Activated CD4-positive, alpha-beta T cell treated with anti-CD3 and anti-CD28 coated beads, Interleukin-2, amount 50 U/mL, for 24 hours (primary cell): ENCODE measurements at places on chromosomes 7 and 10.

- DNase-seq = no peak
Measured at GRCh38 chr7:130149281-130150139, 55.7 kb downstream of the TMEM209 start.

DNA sequence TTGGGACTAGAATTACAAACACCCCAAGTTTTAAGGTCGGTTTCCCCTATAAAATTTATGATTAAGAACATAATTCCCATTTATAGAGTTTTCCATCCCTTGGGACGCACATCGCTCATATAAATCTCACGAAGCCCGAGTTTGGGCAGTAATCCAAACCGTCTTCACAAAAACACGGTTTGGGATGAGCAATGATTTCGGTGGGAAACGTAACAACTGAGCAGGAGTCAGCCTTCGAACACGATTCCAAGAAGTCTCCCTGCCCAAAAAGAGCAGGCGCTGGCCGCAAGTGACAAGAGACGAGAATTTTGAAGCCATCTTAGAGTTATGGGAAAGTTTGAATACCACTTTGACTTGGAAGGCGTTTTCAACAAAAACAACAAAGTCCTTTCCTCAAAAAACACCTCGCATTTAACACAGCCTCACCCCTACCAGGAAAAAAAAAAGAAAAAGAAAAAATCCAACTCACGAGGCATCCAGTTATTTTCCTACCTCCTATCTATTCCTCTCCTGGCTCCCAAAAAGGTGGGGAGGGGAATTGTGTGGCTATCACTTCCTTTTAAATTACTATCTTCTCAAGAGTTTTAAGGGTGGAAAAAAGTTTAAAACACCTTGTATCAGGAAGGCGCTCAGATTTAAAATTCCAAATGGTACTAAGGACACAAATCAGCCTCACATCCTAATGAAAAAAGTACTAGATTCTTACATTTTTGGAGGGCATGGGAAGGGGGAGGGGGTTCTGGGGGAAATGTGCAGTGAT lies 1.6 kb downstream of the SEPHS1 start:
- no peak for DNase-seq

GRCh38 chr7:121126801-121127534 lies 138.5 kb downstream of the CPED1 start:
- no peak for DNase-seq

GRCh38 chr10:86288695-86289576 lies 77.7 kb downstream of the GRID1 start:
- DNase-seq = no peak

- DNase-seq = no peak
Measured at GRCh38 chr10:127356360-127356759, 160.0 kb upstream of the INSYN2A start.

DNA sequence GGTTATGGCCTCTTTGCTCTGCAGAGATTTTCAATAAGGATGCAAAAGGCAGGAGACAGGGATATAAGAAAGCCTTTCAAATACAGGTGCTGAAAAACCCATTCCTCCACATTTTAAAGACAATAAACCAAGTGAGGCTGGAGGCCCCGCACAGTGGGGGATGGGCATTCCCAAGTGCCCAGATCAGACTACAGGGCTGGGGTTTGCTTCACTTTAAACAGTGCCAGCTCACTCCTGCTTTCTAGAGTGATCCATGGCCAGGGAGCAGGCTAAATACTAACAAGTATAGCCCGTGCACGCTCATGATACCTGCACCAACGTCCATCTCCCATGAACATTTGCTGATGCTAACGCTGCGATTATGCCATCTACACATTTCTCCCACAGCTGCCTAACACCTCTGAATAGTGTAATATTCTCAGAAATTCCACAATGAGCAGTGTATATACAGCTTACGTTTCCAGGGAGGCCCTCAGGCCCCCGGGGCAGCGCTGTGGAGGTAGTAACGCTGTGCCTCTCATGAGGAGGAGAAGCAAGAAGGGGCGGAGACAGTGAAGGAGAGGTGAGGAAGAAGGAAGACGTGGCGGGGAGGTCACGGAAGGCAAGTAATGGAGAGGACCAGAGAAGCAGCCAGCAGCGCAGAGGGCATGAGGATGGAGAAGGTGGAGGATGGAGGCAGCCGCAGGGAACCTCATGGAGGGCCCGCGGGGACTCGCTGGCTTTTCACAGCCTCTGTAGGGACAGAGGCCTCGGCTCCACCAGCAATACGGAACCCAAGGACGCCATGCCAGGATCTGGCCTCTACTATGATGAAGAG lies 141.7 kb downstream of the USP6NL start:
- no peak for DNase-seq

GRCh38 chr7:28539289-28539981 lies 127.1 kb downstream of the CREB5 start:
- no peak for DNase-seq

DNA sequence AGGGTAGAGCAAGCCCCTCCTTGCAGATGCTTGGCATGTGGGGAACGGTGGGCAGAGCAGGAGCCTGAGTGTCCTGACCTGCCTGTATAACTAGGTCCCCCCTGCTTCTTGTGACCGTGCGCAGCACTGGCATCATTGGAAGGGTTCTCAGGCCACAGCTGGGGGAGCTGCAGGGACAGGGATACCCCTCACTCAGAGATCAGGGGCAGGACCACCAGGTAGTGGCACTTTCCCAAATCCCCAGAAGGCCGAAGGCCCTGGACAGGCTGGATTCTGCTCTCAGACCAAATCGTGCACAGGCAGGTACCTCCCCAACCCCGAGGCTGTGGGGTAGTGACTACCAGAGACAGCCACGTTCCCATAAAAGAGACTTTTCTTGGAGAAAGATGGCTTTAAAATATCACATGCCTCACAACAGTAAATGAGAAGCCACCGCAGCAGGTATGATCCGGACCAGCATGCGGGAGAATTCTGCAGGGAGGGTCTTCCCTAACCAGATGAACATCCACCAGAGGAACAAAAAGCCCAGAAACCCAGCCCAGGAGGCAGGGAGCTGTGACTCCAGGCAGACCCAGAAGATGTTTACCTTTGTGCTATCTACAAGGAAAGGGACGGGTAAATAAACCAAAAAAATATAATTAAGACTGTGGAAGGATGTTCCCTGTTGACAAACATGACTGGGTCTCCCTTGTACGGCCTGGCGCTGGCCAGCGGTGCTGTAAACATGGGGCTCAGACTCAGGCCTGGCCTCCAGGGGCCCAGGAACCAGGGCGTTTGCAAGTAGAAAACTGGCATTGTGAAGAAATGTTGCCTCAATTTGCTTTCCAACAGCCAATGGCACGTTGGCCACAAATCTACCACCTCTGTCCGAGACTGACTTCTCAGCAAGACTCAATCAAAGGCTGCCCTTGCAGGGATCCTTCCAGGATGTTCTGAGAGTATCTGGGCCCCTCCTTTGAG lies 180.0 kb downstream of the TNS3 start:
- DNase-seq = no peak

- no peak for DNase-seq
Measured at GRCh38 chr10:70458329-70459060, 17.0 kb upstream of the NODAL start.

- DNase-seq = no peak
Measured at GRCh38 chr7:33836797-33837355, 68.5 kb upstream of the BMPER start.

DNA sequence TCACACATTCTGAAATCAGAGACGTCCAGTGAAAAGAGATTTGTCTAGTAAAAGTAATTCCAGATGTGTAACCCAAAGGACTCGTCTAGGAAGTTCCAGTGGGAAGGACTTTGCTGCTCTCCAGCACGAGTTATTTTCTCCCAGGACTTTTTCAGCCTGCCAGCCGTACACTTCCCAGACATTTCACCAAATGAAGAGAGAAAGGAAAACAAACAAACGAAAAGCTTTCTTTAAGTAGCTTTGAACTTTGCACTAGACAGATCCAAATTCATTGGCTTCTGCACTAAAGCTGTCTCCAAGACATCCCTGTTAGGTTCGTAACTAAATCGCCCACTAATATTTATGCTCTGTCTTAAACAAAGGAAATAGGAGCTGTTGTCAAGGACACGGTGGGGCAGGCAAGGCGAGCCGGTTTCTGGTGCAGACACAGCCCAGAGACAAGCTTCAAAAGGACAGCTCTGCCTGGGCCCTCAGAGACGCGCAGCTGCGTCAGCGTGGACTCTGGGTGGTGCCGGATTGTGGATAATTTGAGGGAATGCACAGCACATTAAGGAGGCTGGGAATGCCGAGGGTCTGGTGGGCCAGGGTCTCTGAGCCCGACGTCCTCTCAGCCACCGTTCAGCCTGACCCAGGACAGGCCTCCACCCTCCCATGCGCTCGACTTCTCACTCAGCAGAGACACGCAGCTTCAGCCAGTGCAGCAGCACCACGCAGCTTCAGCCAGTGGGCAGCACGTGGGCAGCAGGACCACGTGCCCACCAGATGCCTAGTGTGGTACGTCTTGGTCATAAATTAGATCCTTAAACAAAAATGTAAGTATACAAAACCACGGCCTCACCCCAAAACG lies 64.1 kb upstream of the INSIG1 start:
- no peak for DNase-seq
